ENCODE measurements at places on chromosomes 5 and 9.

- DNase-seq = no peak
These were observed 214.9 kb upstream of the WWC1 start for GRCh38 chr5:168076561-168076991.

GRCh38 chr9:130837002-130837511, 2.0 kb downstream of the ABL1 start:
- no peak for DNase-seq

DNA sequence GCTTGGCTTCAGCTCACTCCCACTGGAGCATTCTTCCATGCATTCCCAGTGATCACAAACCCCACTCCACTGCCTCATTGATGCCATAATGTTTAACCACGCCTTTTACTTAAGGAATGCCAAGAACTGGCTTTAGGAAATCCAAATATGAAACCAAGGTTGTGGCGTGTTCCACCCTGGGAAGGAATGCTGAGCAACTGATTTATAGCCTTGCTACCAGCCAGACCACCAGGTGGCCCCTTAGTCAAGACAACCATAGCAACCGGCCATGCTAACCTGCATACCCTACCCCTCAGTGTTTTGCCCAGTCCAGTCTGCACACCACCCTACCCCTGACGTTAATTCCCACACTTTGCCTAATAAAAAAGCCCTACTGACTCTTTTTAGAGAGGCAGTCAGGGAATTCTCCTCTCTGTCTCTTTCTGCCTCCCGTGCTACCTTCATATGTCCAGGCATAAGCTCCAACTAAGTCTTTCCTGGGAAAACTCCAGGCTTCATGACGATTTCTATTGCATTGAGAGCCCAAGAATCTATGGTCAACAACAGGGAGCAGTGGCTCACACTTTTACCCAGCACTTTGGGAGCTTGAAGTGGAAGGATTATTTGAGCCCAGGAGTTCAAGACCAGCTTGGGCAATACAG, 27.0 kb upstream of the PRRC2B start:
- no peak for DNase-seq

- DNase-seq = no peak
These were observed 64.0 kb downstream of the SHB start for GRCh38 chr9:38004809-38005560.

- DNase-seq = no peak
These were observed 43.3 kb downstream of the ANKRD33B start for GRCh38 chr5:10607023-10607665.

DNA sequence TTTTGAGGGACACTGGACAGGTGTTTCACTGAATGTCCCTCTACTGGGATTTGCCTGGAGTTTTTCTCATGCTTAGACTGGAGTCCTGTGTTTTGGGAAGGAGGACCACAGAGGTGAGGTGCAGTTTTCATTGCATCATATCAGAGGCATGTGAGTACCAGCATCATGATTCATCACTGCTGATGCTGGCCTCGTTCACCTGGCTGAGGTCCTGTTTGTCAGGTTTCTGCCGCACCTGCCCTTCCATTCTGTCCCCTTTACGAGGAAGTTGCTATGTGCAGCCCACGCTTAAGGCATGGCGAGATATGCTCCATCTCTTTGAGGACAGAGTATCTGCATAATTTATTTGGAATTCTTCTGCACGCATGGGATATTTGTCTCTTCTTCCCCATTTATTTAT, 162.1 kb downstream of the TENT4A start:
- DNase-seq = no peak

- no peak for DNase-seq
These were observed 118.0 kb downstream of the ESM1 start for GRCh38 chr5:54867310-54867944.

Measured in activated naive CD8-positive, alpha-beta T cell treated with anti-CD3 and anti-CD28 coated beads, Interleukin-2, amount 50 U/mL, for 16 hours (primary cell).